ENCODE measurements at places on chromosomes 2 and 18. TPM values are rescaled to one million over a fixed set of nuclear protein-coding genes. Genes with fewer than 3 reads are reported as not detected.

EML6 gene
- total RNA-seq = 1.6 TPM

ACTG2 gene
- total RNA-seq = 0.19 TPM

- H3K4me3 ChIP-seq = no peak overlapping the region
- no peak overlapping the region for H3K27ac ChIP-seq
- no peak for DNase-seq
Observed at GRCh38 chr18:75090336-75090735, 118.6 kb downstream of the PTGR3 start.

- H3K4me3 ChIP-seq = no peak overlapping the region
- no peaks in the 10 kb centered on the region for H3K27me3 ChIP-seq
- no peaks in the 10 kb centered on the region for H3K36me3 ChIP-seq
- no peak for DNase-seq
Observed at GRCh38 chr2:226420646-226421045, 379.0 kb downstream of the IRS1 start.

DNA sequence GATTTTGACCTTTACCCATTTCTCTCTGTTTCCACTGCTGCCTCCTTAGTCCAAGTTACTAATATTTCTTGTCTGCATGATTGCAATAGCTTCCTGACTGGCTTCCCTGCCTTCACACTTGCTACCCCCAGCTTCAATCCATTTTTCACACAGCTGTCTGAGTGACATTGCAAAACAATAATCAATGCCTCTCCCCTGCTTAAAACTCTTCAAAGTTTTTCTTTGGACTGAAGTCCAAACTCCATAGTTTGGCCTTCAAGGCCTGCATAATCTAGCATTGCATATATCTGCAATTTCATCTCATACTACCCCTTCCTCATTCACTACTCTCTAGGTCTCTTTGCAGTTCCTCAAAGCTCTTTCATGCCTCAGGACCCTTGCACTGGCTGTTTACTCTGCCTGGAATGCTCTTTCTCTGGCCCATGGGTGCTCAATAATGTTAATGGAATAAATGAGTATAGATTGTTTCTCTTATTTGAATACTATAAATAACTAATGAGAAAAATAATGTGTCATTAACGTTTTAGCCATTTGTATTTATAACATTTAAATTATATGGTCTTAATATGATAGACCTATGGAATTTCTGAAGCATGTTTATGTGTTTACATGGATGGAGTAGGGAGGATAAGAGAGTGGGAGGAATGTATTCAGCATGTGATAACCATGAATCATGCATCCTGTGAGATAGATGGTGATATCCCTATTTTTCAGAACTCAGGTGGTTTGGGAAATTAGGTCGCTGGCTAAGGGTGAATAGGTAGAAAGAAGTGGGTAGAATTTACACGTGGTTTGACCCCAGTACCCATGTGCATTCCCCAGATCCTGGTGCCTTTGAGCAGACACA, 5.7 kb upstream of the TMEM178A start:
- peaks cover 21% of the 10 kb centered on the region for H3K27me3 ChIP-seq
- no peak for DNase-seq
- H3K4me1 ChIP-seq = no peaks in the 10 kb centered on the region
- H3K27ac ChIP-seq = no peak overlapping the region

All from neural progenitor cell (in vitro differentiated cells).